Ascending aorta (tissue), 2 donors: ENCODE measurements at places on chromosomes 1 and 21. TPM values are rescaled to one million over a fixed set of nuclear protein-coding genes. Genes with fewer than 3 reads are reported as not detected.

HP1BP3 gene
- total RNA-seq = 109 TPM

GRCh38 chr1:224219612-224220059 lies 36.6 kb downstream of the DEGS1 start:
- DNase-seq = no peak
- H3K27ac ChIP-seq = no peak overlapping the region
- no peaks in the 10 kb centered on the region for H3K4me1 ChIP-seq
- no peaks in the 10 kb centered on the region for H3K36me3 ChIP-seq
- no peaks in the 10 kb centered on the region for H3K27me3 ChIP-seq

- no peak overlapping the region for H3K27ac ChIP-seq
- no peaks in the 10 kb centered on the region for H3K27me3 ChIP-seq
- no peak for DNase-seq
- H3K4me1 ChIP-seq = no peaks in the 10 kb centered on the region
These were observed 6.2 kb upstream of the ERICH3 start for GRCh38 chr1:74679811-74680210.

DNA sequence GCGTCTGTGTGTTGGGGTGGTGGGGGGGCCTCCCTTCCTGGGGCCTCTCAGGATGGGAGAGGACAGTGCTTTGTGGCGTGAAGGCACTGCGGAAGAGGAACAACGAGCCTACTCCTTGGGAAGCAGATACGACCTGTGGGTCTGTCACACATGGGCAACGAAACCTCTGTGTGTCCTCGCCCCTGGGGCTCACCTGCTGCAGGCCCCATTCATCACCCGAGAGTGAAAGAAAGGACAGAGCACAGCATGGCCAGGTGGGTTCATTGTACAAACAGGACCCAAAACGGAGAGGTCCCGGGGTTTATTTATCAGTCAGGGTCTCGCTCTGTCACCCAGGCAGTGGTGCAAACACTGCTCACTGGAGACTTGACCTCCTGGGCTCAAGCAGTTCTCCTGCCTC lies 40.1 kb upstream of the LIN9 start:
- no peak overlapping the region for H3K27ac ChIP-seq
- no peaks in the 10 kb centered on the region for H3K27me3 ChIP-seq
- H3K4me3 ChIP-seq = no peak overlapping the region
- DNase-seq = no peak
- no peaks in the 10 kb centered on the region for H3K4me1 ChIP-seq

GRCh38 chr21:36698981-36699545 lies at the start of gene SIM2:
Gene SIM2, plus strand, starts transcription at chr21:36699115. Its CDS starts 632 bp downstream, at chr21:36699747.
- no peaks in the 10 kb centered on the region for H3K36me3 ChIP-seq
- peak within 1 kb of the TSS; percentile 57 for H3K4me3 ChIP-seq
- H3K27me3 ChIP-seq = peaks cover 70% of the 10 kb centered on the region
- DNase-seq = no peak
- H3K4me1 ChIP-seq = peaks cover 33% of the 10 kb centered on the region
